ENCODE measurements at places on chromosomes 7 and 10.

GRCh38 chr7:71208881-71209280 lies 76.9 kb downstream of the GALNT17 start:
- no peak for DNase-seq

DNA sequence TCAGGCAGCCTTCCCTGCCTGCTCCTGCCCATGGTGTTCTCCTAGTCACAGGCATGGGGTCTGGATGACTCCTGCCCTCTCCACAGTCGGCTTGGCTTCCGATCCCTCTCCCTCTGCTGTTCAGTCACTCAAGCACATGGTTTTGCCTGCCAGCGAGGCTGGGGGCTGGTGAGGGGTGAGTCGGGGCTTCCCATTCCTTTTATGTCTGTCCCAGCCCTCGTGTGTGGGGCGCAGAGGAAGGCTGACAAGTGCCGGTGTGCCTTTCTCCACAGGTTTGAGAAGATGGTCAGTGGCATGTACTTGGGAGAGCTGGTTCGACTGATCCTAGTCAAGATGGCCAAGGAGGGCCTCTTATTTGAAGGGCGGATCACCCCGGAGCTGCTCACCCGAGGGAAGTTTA lies 40.1 kb downstream of the TACR2 start:
- no peak for DNase-seq

DNA sequence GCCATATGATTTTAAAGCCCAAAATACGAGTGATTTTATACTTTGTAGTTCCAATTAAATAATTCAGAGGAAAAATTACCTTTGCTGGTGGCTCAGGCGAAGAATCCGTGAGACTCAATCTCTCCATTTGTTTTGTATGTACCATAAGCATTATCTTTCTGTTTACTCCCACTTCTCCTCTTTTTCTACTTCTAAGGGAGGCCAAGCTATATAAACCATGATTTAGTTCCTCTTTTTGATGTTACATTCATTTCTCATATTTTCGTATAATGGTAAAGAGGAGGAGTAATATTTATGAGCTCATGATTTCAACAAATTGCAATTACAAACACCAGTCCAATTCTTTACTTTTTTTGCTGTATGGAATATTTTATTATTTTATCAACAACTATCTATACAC lies 50.6 kb upstream of the TES start:
- no peak for DNase-seq

GRCh38 chr10:90919683-90920574 lies 958 bp downstream of the ANKRD1 start:
- DNase-seq: no peak

GRCh38 chr7:24017519-24017918 lies 266.5 kb upstream of the NPY start:
- no peak for DNase-seq

DNA sequence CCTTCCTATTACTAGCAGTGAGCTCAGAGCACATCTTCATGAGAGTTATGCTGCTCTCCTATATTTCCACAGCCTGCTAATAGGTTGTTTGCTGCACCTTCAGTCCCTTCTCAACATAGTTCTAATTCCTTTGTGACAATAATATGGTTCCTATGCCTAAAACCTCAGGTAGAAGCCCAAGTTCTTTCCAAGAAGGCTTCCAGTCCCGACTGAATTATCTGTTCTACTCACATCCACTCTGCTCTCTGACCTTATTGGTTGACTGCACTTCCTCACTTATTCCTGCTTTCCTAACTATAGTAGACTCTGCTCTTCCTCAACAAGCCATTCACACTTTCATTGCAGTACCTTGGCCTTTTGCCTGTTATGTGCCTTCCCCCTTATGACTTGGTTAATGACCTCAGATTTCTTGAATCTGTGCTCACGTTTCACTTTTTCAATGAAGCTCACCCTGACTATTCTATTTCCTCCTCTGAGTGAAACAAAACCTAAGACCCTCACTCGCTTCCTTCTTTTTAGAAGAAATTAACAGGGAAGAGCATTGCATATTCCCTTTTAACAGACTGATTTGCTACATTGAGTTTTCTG lies 132.7 kb downstream of the MDFIC start:
- no peak for DNase-seq

- DNase-seq: no peak
Measured at GRCh38 chr7:115816318-115816974, 214.1 kb downstream of the TFEC start.

GRCh38 chr7:72492461-72493065 lies 80.4 kb upstream of the CALN1 start:
- DNase-seq: no peak

DNA sequence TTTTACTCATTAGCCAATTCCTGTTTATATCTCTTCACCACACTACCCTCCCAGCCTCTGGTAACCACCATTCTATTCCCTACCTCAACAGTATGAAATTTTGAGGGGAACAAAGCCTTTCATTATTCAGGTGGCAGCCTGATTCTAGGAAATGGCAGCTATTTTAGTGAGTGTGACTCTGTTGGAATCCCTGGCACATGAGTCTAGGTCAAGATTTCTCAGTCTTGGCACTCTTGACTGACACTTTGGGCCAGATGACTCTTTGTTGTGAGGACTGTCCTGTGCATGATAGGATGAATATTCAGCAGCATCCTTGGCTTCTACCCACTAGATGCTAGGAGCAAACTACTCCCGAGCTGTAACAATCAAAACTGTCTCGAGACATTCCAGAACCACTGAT lies 322.8 kb upstream of the PHYHIPL start:
- no peak for DNase-seq

DNA sequence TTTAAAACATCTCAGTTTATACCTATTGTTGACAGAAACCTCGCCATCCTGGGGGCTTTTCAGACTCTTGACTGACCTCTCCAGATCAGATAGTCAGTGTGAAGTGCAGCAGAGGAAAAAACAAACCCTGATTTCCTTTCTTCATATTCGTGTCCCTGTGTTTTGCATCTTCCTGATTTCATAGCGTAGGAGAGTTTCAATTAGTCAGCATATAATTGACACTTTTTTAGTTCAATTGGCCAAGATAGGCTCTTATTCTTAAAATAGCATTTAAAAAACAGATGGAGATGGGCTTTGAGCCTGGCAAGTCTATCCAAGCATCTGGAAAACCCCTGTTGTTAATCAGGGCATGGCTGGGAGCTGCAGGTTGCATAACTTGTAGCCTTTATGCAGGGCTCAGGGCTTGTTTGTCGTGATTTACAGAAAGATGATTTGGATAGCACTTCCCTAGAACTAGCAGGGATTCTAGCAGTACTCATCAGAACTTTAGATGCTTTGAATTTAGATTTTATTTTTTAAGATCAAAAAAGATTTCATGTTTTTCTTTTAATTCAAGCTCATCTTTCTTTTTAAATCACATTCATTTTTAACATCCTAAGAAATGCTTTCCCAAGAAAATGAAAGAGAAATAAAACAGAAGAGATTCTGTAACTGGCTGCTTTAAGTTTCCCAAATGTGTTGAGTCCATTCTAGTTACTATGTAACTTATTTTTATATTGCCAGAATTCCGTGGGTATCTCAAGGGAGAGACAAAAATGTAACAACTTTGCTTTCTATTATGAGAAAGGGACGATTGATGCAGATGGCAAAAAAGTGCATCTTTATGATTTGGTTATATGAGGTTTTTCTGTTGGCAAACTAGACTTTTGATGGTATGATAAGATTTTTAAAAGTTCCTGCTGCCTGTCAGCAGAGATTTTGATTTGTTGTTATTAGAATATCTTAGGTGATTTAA lies 270.8 kb upstream of the FZD8 start:
- no peak for DNase-seq

- no peak for DNase-seq
Measured at GRCh38 chr7:49718760-49719159, 54.7 kb upstream of the VWC2 start.

DNA sequence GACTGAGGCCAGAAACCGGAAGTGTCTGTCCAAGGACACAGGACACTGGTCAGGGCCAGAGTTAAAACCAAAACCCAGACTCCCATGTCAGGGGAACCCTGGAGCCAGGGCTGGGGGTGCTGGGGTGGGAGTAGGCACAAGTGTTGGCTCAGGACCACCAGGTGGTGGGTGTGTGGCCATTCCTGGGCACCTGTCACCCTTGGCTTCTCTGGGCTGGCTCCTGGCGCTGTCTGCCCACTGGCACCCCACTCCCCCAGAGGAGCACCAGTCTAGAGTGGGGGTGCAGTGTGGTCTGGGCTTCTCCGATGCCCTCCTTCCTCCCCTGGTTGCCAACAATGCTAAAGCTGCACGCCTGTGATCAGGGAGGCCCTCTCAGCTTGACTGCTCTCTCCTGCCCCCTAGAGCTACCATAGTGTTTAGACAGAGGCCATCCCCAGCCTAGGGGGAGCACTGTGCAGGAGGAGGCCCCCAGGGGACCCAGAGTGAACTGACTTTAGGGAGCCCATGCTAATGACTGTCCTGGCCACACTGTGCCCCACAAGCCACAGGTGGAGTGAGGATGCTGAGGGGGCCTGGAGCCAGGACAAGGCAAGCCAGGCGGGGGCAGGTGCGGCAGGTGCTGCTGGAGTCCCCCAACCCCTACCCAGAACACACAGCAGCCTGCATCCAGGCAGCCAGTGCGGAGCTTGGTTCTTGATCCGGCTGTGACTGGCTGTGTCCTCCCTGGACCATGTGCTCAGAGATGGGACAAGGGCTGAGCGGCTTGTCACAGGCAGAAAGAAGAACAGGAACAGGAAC lies 11.0 kb downstream of the RASGEF1A start:
- DNase-seq: no peak

- DNase-seq: no peak
Measured at GRCh38 chr7:42120191-42120590, 116.8 kb downstream of the GLI3 start.

- no peak for DNase-seq
Measured at GRCh38 chr10:110502072-110502845, 4.6 kb downstream of the DUSP5 start.

DNA sequence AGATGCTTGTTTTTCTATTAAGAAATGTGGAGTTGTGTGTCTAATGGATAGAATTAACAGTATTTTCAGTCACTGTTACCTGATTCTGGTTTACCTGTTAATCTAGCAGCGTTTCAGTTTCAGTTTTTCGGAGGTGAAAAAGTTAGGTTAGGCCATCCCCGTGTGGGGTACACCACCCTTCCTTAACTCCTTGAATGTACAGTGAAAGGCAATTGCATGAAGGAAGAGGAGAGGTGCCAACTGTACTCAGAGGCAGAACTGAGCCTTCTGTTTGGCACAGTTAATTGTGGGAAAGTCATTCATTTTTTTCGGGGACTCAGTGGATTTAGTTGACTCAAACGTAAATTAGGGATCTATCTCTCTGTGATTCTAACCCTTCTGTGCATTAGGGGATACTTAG lies 35.5 kb downstream of the RPA3 start:
- no peak for DNase-seq

- no peak for DNase-seq
Measured at GRCh38 chr7:85023066-85023712, 163.7 kb downstream of the SEMA3D start.

DNA sequence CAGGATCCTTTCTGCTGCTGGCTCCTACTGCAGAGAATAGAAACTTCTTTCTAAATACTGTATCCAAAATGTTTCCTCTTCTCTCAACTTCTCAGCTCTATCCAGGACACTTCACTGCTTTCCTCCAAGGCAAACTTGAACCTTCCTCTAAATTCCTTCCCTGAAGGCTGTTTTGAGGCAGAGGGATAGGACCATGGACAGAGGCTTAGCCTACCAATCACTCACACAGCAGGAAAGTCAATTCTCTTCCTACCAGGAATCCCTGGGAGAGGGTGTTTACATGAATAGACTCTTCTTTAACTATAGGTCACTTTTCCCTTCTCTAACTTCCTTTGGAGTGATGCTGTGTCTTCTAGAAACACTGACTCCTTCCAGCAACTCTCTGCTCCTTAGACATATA lies 115.6 kb upstream of the MKLN1 start:
- no peak for DNase-seq

GRCh38 chr10:35363587-35363986 lies 27.3 kb downstream of the CCNY start:
- DNase-seq: no peak

GRCh38 chr7:115359955-115360354 lies 438.1 kb downstream of the MDFIC start:
- DNase-seq: no peak

DNA sequence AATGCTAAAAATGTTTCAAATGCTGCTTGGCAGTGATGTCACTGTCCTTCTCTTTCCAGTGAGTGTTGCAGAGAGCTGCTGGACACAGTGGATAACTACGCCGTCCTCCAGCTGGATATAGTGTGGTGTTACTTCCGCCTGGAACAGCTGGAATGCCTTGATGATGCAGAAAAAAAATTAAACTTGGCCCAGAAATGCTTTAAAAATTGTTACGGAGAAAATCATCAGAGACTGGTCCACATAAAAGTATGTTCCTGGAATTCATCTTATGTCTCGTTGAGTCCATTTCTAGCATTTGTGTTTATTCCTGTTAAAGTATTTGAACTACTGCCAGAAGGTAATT lies 25.2 kb downstream of the NUB1 start:
- no peak for DNase-seq

- no peak for DNase-seq
Measured at GRCh38 chr10:117666965-117667364, 124.4 kb downstream of the EMX2 start.

DNA sequence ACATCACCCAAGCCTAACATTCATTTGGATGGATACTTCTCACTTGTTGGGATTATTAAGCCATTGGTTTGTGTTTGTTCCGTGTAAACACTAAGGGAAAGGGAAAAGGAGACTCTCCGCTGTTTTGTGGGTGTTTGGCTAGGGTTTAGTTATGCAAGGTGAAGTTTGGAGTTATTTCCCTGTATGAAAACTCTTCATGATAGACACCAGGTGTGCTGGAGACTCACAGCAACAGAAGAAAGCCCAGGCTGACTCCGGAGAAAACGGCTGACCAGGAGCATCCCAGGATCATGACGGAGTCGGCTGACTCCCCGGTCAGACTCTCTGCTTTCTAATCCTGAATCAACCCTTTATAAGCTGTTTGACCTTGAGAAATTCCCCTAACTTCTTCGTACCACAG lies 94.1 kb upstream of the KLF6 start:
- no peak for DNase-seq

- no peak for DNase-seq
Measured at GRCh38 chr10:21797984-21798765, 205.4 kb downstream of the DNAJC1 start.

- DNase-seq: no peak
Measured at GRCh38 chr7:32868116-32868515, 23.4 kb downstream of the KBTBD2 start.

DNA sequence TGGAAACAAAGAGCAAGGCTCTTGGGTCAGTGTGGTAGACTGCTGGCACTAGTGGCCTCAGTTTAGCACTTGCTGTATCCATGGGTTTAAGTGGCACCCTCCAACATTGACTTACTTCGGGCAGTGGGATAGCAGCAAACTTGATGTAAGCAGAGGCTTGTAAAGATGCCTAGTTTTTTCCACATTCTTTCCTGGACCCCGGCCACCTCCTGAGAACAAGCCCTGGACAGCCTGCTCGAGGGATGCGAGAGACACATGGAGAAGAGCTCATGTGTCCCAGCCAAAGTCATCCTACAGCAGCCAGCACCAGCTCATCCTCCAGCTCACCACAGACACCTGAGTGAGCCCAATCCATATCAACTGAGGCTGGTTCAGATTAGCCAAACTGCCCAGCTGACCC lies 142.7 kb upstream of the PCBD1 start:
- DNase-seq: no peak

GRCh38 chr10:88500656-88501055 lies 82.5 kb downstream of the RNLS start:
- DNase-seq: no peak
